ENCODE measurements at places on chromosomes 5 and 9. TPM values are rescaled to one million over a fixed set of nuclear protein-coding genes. Genes with fewer than 3 reads are reported as not detected.

- no peak for DNase-seq
Observed at GRCh38 chr9:84891924-84892323, 222.4 kb downstream of the NTRK2 start.

P4HA2 gene
- total RNA-seq: 0.28 TPM

DNA sequence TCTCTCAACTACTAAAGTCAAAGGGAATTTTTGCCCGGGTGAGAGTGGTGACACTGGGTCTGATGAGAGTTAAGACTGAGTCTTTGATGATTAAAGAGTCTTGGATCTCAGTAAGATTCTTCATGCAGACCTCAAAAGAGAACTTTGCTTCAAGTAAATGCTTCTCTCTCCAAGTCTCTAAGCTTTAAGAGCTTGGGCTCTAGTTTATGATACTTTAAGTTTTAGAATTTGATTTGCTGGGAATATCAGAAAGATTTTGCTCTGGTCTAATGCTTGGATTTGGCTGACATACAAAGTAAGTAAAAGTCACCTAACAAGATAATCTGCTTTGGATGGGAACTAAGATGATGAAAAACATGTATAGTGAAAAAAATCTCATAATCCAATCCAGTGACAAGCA, 566.3 kb downstream of the MAT2B start:
- no peak for DNase-seq

SMIM33 gene
- total RNA-seq: 1.1 TPM

- no peak for DNase-seq
Observed at GRCh38 chr5:73673161-73673591, 47.2 kb downstream of the ARHGEF28 start.

- no peak for DNase-seq
Observed at GRCh38 chr9:68705531-68706362, 707 bp downstream of the PIP5K1B start.

GRCh38 chr9:86282979-86283535, 719 bp upstream of the ISCA1 start:
- no peak for DNase-seq

DNA sequence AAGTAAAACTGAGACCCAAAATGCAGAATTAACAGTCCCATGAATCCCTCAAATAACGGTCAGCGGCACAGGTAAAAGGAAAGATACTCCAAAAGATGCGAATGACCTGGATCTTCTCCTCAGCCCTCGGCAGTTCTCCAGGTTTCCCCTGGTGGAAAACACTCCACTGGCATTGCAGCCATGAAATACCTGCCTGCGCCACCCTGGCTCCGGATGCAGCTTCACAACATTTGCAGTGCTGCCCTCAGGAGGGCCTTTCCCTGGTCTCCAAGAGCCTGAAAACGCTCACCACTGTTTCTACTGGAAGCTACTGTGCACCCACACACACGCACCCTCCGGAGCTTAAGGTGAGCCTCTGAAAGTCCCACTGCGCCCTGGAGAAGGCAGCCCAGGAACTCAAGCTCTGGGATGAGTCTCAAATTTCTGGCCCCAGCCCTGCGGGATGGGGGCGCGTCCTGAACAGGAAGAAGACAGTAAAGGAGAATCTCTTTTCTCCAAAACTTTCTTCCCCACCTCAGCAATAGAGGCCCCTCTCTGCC, 612 bp downstream of the UGT3A2 start:
- no peak for DNase-seq

DNA sequence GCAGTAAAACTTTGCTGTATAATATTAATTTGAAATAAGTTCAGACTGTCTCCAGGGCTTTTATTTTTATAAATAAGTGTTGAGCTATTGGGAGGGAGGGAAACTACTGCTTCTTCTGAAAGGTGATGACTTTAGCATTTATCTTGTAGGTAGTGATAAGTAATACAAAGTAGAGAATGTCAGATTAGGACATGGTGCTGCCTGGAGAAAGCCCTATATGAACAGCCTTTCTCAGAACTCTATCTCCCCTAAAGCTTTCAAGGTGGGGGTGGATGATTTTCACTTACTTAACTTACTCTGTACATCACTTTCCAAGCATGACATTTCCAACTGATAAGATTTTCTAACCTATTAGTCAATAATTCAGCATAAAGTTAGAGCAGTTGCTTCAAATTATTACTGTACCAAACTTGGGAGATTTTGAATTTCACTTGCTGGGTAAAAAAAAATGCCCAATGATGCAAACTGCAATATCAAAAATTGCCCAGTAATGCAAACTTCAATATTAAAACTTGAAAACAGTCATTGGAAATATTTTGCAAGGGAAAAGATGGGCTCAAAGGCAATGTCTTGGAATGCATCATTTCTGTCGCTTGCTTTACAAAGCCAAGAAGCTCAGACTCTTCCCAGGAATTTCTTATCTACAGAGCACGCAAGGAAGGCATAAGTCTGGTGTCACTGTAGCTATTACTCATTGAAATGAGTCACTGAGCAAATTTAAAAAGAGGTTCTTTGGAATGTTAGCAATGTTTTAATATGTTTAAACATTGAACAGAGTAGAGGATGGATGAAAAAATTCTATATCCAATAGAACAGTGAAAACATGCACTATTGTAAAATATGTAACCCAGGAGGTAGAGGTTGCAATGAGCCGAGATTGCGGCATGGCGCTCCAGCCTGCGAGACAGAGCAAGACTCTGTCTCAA, 569.5 kb downstream of the PSAT1 start:
- no peak for DNase-seq

DNA sequence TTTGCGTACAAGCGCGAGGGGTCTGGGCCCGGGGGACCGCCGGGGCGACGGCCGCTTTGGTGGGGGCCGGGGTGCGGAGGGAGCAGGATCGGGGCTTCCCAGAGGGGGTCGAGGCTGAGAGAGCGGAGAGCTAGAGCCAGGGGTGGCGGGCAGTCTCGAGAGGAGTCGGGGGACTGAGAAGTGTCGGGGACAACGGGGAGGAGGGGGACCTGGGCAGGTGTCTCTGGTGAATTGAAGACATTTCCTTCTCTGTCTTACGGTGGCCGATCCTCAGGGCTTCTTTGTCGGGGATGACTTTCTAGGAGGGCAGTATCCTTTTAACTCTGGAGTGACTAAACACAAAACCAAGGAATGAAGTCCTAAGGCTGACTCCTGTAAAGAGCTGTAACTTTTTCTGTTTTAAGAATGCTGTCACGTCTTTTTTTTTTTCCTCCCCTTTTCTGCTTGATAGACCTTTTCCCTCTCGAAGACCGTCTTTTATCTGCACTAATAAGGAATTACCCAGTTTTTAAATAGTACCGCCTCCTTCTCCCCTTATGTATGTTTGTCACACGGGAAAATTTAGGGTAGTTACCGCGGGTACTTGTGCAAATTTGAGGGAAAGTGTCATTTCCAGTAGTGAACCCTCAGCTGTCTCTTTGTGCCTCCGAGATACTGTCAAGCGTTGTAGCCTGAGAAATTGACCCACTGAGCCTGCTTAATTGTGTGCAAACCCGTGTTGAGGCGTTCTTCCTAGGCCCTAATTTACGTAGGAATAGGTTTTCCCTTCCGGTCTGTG, 822 bp downstream of the DENND4C start:
- DNase-seq: no peak

- no peak for DNase-seq
Observed at GRCh38 chr9:76365028-76365427, 29.2 kb downstream of the RFK start.

PDE8B gene
- total RNA-seq: not detected

- no peak for DNase-seq
Observed at GRCh38 chr5:157509587-157509986, 49.6 kb downstream of the NIPAL4 start.

DNA sequence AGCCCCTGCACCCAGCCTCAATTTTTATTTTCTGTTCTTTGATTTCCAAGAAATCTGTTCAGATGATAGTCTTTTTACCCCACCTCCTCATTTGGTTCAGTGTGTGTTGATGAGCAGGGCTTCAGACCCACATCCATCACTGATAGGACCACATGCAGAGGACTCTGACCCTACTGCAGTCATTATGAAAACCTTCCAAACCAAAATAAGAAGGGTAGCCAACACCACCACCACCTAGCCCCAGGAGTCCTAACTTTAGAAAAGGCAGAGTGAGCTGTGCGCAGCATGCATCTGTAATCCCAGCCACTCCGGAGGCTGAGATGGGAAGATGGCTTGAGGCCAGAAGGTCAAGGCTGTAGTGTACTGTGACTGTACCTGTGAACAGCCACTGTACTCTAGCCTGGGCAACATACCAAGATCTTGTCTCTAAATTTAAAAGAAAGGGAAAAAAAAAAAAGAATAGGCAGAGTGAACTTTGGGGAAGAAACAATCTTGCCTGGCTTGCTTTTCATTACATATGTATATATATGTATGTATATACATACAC, 13.0 kb downstream of the CDKN2AIPNL start:
- DNase-seq: no peak

ODF2 gene
- total RNA-seq: 32.3 TPM

- no peak for DNase-seq
Observed at GRCh38 chr9:34328500-34328986, 525 bp downstream of the KIF24 start.

PRRT1B gene
- not detected for total RNA-seq

- DNase-seq: no peak
Observed at GRCh38 chr5:68219161-68219816, 3.7 kb downstream of the PIK3R1 start.

LRRC70 gene
- total RNA-seq: 0.83 TPM

- DNase-seq: no peak
Observed at GRCh38 chr9:123568691-123569688, 213.0 kb downstream of the CRB2 start.

ADAMTSL1 gene
- not detected for total RNA-seq

DNA sequence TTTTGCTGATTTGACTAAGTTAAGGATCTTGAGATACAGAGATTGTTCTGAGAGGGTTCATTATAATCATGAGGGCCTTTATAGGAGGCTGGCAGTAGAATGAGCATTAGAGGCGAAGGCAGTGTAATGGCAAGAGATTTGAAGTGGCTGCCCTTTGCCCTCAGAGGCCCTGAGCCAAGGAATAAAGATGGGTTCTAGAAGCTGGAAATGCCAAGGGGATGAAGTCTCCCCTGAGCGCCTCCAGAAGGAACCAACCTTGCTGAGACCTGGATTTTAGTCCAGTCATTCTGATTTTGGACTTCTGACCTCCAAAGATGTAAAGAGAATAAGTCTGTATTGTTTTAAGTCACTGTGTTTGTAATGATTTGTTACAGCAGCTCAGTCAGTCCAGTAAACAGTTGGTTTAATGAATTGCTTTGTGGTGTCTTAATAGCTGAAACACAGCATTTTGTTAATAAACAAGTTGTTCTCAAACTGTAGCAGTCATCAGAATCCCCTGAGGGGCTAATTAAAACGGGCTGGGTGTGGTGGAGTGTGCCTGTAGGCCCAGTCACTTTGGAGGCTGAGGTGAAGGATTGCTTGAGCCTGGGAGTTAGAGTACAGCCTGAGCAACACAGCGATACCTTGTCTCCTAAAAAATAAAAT, 23.2 kb downstream of the GLRX start:
- DNase-seq: no peak

DNA sequence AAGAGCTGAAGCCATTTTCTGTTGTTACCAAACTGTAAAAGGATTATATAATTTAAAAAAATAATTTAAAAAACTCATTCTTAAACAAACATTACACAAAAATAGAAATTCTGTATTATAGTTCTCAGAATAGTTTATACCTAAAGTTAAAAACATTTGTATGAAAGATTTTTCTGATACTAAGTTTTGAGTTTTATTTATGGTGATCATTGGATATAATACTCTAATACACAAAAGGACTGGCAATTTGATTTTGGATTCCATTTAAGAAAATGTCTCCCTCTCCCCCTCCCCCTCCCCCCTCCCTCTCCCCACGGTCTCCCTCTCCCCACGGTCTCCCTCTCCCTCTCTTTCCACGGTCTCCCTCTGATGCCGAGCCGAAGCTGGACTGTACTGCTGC, 37.7 kb upstream of the PDCL start:
- no peak for DNase-seq

OR1L4 gene
- total RNA-seq: not detected

- DNase-seq: no peak
Observed at GRCh38 chr5:21142791-21143190, 1154.8 kb upstream of the CDH18 start.

PCDH12 gene
- not detected for total RNA-seq

DNA sequence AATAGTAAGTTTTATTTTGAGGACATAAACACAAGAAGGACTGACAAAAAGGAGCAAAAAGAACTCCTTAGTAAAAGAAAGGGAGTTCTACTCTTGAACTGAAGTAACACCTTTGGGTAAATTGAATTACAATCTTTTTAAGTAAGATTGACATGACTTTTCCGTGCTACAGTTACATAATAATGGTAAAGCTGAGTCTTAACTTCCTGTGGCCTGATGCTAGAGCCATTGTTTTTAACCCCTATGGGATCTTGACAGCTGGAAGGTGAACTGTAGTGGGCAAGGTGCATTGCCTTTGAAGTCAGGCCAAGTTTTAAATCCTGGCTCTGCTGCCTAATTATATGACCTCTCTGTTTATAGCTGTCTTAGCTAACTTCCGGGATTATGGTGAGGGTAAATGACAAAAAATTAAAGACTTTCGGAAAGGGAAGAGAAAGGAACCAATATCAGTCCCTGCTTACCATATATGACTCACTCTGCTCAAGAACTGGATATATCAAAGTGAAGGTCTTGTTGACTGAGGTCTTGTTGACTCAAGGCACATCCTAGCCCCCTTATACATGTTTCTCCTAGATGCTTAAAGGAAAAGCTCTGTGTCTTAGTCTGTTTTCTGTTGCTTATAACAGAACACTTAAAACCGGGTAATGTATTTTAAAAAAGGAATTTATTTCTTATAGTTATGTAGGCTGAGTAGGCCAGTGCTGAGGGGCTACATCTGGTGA, 6.8 kb downstream of the HSD17B4 start:
- DNase-seq: no peak

GRCh38 chr9:83199832-83200231, 136.9 kb upstream of the RASEF start:
- DNase-seq: no peak

DNA sequence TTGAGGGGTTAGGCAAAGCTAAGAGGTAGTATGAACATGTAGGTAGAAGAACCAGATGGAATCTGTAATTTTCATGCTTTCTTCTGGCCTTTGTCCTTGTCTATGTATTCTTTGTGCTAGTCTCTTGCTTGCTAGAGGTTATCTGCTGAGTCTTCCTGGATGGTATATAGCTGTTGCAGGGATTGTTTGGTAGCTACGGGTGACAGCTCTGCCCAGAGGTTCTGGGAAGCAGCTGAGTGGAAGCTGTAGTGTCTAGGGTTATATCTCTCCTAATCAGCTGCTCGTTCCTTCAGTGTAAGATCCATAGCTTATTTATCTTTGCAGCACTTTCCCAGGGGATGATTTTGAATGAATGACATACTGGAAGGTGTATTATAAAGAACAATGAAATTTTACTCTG, 100.3 kb downstream of the ATG10 start:
- DNase-seq: no peak

DNA sequence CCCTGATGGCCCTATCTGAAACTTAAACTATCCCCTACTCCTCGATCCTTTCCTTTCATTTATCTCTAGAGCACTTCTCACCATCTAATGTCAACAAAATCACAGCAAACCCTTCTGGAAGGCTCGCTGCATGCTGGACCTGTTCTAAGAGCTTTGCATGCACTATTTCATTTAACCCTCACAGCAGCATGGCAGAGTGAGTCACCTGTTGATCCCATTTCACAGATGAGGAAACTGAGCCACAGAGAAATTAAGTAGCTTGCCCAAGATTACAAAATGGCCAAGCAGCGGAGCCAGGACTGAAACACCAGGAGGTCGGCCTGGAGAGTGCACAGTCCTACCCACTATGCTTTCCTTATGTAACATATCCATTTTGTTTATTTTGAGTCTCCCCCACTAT, 93.1 kb downstream of the ZNF622 start:
- no peak for DNase-seq
